ENCODE measurements at places on chromosomes 6 and 20.

DNA sequence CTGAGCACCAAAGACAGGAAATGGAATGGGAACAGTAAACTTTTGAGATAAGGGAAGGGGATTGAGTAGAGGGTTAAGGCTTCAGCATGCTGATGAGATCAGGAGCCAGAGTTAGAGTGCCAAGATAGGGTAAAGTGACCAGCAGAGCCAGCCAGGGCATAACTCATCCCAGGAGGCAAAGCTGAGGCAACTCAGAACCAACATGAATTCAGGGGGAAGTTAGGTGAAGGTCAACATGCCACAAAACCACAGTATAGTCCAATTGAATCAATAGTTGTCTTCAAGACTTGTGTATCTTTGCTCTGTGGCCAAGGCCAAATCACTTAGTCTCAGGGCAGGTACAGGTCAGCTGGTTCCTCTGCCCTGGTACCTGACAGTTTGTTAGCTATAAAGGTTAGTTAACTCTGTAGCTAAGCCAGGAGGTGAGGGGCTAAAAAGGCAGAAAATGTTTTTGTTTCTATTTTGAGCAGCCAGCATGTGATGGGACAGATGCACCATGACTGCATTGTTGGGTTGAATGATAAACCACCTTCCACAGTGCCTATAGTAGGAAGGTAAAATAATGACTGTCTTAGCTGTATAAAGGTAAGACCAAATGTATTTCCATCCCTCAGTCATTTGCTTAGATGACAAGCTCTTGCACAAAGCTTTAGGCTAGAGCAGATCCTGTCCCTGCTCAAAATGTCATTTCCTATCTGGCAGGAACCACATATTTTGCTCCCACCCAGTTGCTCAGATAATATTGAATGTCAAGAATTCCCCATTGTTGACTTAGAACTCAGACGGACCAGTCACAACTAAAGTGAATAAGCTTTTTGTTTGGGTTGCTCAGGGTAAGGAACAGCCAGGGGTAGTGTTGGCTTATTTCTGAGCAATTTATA, 15.8 kb downstream of the RNF8 start:
- DNase-seq = no peak

GRCh38 chr6:118284736-118285360, 263.2 kb upstream of the PLN start:
- DNase-seq = no peak

DNA sequence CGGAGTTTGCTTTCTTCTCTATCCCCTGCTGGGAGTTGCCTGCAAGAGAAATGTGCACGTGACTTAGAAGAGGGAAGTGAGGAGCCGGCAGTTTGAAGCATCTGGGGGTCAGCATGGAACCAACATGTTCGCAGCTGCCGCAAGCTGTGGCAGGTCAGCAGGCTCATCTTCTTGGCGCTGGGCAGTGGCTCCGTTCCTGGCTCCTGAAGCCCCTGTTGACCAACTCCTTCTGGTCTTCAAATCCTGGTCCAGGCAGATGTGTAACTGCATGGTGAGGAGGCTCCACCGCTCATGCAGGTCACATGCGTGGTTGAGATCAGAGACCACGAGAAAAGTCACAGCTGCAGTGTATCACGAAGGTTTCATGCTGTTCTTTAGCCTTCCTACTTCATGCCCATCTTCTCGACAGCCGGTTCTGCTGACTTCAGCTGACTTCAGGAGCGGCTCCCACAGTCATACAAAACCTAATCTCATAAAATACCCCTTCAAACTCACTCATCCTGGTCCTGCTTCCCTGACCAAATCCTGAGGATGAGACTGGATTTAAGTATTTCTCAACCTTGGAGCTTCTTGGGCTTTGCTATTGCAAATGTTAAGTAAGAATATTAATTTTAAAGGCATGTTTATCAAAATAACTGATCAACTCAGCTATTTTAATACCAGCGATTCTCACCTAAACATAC, 44.9 kb upstream of the BCAS1 start:
- DNase-seq = no peak

DNA sequence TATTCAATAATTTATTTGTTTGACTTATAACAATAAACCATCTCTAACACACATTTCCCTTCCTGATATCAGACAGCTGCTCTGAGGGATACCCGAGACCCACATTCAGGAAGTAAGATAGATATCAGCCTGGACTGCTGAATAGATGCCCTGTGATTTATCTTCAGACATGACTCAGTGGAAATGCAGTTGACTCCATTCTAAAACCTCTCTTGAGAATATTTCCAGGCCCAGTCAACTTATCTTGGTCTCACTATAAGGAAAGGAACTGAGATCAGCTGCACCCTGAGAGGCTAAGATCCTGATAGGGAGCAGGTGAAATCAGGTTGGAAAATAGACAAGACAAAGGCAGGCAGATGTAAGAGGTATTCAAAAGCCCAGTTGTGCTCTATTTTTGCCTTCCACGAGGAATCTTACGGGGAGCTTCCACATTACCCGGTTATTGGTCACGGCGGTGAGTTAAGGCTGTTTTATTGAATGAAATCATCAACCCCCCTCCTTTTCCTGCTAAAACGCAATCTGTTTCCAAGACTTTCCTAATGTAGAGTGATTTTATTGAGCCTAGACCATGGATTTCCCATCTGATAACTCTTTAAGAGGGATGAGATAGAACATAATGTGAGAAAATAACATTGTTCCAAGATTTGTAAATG, 25.5 kb downstream of the C6orf15 start:
- no peak for DNase-seq

DNA sequence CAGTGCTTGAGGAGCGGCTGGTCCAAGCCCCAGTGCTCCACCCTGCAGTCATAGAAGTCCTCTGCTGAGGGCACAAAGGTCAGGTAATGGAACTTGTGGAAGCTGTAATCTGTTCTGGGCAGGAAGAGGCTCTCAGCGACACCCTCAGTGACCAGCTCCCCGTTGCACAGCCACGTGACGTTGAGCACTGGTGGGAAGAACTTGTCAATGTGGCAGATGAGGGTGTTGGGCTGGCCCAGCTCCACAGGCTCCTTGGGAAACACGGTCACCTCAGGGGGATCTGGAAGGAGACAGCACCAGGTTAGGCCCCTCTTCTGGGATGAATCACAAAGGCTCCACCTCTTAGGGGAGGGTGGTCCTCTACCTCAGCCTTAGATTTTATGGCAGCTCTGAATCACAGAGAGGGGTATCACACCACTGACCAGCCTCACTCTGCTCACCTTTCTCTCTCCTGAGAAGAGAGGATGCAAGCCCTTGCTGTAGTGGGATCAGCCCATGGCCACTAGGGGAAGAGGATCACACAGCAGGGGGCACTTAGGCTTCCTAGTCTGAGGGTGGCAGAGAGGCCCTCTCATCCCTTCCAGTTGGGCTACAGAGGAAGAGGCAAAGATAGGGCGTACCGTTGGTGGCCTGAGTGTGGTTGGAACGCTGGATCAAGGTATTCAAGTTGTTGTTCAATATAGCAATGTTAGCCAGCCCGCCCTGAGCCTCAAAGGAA, 4.3 kb downstream of the HLA-DPA1 start:
- DNase-seq = no peak

DNA sequence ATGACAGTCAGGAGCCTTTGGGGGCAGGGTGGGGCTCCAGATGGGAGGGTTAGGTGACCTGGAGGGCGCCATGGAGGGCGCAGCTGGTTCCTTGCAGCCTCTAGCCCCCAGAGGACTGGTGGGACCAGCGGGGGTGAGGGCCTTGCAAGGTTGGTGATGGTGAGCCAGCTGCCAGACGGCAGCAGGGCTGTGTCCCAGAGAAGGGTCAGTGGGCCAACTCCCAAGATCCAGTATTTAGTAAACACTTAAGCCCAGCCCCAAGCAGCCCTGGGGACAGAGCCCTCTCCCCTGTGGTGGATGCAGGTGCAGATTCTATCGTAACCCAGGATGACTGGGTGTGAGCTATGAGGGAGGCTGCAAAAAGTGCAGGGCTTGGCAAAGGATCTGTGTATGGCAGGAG, 201.5 kb upstream of the RNF24 start:
- DNase-seq = no peak

DNA sequence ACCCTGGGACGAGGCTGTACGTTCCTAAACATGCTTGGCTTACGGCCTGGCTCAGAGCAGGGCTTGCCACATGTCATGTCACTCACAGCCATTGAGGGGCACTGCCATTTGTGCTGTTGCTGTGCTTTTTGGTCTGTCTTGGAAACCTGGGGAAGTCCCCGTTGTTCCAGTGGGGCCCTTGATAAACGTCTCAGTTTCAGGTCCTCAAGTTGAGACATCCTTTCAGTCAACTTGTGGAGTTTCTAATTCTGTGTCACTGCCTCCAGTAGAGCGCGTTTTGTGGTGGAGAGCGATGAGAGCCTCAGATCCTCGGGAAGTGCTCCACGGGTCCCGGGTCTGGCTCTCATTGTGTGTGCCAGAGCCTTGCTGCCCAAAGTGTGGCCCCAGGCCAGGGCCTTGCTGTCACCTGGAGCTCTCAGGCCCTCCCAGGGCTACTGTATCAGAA, 43.0 kb upstream of the CCR6 start:
- DNase-seq = peak; percentile 52

- no peak for DNase-seq
Measured at GRCh38 chr6:158517581-158517980, 42.3 kb upstream of the TMEM181 start.

GRCh38 chr6:108113557-108114519, 39.3 kb upstream of the OSTM1 start:
- DNase-seq = no peak

- no peak for DNase-seq
Measured at GRCh38 chr20:7637184-7637583, 303.1 kb downstream of the HAO1 start.

- DNase-seq = peak; percentile 21
Measured at GRCh38 chr20:46994341-46994740, 99.7 kb downstream of the EYA2 start.

GRCh38 chr6:166490671-166491500, 95.6 kb downstream of the RAMACL start:
- no peak for DNase-seq

DNA sequence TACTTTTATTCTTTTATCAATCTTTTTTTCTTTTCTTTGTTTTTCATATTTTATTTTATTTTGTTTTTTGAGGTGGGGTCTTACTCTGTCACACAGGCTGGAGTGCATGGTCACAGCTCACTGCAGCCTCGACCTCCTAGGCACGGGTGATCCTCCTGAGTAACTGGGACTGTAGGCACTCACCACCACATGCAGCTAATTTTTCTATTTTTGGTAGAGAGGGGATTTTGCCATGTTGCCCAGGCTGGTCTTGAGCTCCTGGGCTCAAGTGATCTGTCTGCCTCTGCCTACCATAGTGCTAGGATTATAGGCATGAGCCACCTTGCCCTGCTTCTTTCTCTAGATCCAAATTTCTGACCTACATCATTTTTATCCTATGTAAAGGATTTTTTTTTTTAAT, 153.2 kb downstream of the CDKAL1 start:
- no peak for DNase-seq

- DNase-seq = no peak
Measured at GRCh38 chr6:119934816-119935215, 585.3 kb upstream of the MAN1A1 start.

- no peak for DNase-seq
Measured at GRCh38 chr6:89690944-89691324, 52.4 kb upstream of the LYRM2 start.

DNA sequence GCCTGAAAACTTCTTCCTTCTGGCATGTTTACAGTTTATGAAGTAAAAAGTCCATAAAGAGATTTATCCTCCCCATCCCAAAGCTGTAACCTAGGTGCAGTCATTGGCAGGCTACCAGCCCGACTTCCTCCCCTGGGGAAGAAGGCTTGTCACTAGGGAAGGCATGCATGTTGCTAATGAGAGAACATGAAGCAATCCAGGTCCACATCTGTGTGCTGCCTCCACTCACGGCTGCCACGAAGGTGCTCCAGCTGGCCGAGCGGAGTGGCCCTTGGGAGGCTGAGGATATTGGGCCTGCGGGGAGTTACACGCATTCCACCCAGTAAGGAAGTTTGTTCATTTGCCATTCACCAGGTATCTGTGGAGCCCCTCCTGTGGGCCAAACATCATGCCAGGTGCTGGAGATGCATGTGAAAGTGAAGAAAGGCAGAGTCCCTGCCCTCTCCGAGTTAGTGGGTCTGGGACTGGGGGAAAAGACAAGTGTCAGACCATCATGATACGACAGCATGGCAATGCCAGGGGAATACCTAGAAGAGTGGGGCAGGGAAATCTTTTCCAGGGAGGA, 257.0 kb downstream of the NRN1 start:
- DNase-seq = no peak

DNA sequence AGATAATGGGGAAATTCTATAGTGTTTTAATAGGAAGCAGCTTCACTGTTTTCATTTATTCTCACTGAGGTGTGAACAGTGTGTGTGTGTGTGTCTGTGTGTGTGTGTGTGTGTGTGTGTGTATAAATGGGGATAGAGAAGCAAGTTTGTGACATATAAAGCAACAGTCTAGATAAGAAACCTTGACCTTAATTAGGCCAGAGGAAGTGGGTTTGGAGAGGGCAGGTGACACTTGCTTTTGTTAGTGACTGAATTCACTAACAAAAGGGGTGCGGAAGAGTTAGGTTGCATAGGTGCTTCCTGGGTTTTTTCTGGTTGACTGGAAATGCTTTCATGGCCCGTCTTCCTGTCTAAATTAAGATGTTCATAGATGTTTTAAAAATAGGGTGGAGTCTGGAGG, 515.7 kb upstream of the FLRT3 start:
- DNase-seq = no peak

DNA sequence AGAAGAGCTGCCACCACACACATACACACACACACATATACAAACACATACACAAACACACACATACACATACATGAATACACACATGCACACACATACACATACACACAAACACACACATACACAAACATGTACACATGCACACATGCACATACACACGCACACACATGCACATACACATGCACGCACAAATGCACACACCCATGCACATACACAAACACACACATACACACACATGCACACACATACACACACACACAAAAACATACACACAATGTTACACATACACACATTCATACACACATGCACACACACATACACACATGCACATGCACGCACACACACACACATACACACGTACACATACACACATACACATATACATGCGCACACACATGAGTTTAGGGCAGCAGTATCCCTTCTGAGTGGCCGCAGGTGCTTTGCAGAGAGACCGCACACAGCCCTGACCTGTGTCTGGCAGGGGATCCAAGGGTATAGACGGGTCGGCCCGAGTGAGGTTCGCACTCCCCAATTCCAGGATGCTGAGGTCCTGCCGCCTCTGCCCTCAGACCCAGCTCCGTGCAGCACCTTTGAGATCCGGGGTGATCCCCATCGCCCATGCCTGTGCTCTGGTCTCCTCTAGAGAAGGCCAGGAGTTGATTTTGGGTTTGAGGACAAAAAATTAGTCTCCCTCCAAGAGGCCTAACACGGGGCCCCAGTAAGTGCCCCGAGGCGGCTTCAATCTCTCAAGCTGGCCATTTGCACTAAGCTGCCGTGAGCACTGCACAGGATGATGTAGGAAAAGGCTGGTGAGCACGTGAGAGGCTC, 56.8 kb downstream of the TMEM242 start:
- no peak for DNase-seq

- DNase-seq = no peak
Measured at GRCh38 chr6:23349521-23350147, 776.4 kb upstream of the NRSN1 start.

GRCh38 chr6:139777202-139777970, 402.9 kb upstream of the CITED2 start:
- no peak for DNase-seq

Data from activated CD4-positive, alpha-beta T cell treated with anti-CD3 and anti-CD28 coated beads for 24 hours (primary cell).